ENCODE measurements at places on chromosomes 16 and 17.

DNA sequence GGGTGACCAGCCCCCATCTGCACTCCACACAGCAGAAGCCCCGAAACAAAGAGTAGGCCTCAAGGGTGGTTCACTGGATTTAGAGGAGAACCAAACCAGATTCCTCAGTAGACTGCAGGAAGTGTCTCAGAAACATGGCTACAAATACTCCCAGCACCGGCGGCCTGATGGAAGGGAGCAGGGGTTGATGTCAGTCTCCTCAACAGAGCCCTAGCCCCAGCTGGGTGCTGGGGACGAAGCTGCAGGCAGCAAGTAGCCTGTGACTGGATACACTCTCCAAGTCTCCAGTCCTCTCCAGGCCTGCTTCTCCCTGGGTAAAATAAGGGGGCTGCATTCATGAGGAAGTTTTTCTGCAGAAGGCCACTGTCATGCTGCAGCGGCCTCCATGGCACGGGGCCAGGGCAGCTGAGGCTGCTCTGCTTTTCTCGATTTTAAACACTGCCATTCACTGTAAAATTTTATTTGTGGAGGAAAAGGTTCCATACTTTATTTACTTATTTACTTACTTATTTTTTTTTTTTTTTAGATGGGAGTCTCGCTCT is 36.7 kb upstream of the SREBF1 start:
- DNase-seq: no peak

GRCh38 chr17:69884846-69885245 is 190.2 kb upstream of the KCNJ16 start:
- no peak for DNase-seq

DNA sequence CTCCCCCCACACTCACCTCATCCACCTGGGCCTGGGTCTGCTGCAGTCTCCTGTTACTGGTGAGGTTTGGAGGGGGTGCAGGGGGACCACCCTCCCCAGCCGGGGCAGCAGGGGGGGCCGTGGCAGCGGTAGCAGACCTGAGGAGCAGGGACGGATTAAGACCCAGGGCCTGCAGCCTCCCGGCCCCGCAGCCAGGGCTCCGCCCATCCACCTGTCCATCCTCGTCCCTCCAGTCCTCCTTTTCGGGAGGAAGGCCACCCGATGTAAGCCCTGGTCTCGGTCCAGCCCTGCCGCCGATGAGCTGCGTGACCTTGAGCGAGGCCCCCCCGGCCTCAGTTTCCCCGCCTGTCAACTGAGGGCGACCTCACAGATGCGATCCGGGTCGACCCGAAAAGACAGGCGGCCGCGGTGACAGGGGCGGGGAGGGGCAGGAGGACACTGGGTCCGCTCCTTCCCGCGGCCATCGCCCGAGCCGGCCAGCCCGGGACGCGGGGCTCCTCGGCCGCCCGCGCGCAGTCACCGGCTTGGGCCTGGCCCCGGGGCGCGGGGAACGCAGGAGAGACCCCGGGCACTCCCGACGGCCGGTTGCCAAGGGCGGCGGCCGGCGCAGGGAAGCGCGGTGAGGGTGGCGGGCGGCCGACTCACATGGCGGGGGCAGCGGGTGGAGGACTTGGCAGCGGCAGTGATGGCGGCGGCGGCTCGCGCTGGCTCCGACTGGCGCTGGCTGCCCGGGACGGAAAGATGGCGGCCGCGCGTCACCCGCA is at the start of gene VAMP2:
TSS of gene VAMP2 (minus strand) at position 716 of the 764 bp plus-strand sequence. CDS start at position 647, 69 bp downstream.
- peak; percentile 44 for DNase-seq

DNA sequence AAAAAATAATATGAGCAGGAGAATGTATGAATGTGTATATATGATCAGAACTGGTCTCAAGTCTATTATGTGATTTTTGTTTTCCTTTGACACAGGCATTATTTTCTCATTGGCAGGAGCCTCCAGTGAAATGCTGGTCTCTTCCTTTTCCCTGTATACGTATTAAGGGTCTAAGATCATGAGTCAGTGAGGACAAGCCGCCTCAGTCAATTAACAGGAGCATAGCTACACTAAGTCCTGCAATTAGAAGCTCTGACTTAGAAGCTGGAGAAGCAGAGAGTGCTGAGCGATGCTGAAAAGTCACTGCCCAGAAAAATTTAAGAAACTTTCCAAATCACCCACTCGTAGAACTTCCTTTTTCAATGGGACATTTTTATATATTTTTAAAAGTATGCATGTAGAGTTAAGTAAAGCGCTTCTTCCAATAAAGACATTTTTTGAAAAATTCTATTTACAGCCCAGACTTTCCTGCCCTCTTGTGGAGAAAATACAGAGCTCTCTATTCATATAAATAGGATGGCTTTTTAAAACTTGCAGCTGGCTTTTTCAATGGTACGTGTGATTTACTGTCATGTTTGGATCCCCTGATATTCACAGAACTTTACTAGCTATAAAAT is 70.2 kb upstream of the PSMD7 start:
- DNase-seq: no peak

DNA sequence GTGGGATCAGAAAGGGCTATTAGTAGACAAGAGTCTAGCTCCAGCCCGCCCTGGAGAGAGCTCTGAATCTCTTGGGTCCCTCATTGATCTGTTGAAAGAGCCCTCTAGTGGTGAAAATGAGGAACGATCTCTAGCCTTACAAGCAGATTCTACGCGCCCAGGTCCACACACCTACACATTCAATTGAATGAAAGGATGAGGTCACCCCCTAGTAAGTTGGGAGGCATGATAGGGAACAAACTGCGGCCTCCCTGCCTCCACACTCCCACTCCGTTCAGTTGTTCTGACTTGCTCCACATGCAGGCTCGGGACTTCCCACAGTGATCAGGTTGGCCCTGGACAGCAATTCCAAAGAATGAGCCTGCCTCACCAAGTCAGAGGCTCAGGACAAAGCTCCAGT is 2.9 kb upstream of the CACNG3 start:
- DNase-seq: peak; percentile 63

DNA sequence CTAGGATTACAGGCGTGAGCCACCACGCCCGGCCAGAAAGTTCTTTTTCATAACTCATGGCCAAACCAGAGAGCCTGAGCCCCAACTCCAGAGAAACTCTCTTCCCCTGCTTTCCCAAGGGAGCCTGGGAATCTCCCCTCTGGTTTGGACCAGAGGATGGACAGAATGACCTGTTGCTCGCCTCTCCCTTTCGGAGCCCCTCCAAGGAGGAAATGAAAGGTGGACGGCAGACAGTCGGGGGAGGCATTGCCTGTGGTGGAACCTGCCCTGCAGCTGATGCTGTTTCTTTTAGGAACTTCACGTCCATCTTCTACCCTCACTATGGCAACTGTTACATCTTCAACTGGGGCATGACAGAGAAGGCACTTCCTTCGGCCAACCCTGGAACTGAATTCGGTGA is 65.5 kb downstream of the SCNN1B start:
- no peak for DNase-seq

DNA sequence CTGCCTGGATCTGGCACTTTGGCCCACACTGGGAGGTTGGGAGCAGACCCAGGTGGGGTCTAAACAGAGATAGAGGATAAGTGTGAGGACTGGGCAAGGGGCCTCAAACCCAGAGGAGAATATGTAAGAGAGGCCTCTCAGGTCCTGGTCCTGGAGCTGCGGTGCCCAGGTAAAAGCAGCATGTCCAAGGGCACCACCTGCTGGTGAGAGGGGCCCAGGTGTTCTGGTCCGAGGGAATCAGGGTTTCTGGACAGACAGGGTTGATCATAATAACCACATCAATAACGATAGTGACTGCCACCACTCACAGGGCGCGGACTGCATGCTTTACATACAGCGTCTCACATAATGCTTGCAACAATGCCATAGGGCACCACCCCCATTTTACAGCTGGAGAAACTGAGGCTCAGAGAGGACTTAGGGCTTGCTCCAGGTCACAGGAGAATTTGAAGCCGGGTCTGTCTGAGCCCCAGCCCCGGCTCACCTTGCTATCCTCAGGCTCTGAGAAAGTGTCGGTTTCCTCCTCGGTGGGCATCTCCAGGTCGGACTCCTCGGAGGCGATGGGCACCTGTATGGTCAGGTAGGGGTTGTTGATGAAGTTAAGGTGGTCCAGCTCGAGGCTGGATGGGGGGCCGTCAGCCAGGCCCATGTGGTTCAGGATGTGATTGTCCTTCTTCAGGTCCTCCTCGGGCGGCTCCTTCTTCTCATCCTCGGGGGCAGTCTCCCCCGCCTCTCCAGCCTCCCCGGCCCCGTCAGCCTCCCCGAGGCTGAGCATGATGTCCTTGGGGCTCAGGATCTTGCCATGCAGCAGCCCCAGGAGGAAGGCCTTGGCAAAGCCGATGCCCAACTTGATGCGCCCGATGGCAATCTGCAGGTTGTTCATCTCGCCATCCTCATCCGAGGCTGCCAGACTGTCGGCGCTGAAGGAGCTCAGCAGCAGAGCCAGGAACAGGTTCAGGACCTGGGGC is 19.1 kb upstream of the CD79B start:
- DNase-seq: no peak

- no peak for DNase-seq
These were observed 7.8 kb downstream of the HNF1B start for GRCh38 chr17:37737081-37737480.

DNA sequence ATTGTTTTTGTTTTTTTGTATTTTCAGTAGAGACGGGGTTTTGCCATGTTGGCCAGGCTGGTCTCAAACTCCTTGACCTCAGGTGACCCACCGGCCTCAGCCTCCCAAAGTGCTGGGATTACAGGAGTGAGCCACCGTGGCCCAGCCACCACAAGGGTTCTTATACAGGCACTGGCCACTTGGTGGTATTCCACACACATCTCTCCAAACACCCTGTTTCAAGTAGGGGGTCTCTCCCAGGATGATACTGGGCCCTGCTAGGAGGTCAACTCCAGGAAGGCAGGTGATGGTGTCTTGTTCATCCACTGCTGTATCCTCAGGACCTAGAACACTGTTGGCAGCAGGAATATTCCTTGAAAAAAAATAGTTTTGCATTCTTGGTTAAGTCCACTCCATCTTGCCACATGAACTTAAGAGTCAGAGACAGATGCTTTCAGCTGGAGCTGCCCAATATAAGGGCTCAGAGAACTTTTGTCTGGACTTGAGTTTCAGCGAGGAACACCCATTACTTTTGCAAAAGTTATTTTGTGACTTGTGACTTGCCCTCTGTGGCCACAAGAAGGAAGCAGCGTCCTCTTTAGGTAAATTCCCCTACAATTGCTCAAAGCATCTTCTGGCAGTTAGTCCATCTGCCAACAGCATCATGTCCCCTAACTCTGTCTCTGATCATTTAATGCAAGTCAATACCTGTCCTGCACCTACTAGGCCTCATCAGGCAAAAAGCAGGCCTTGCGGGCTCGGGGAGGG is 7.4 kb upstream of the EEF2K start:
- no peak for DNase-seq

GRCh38 chr17:80292521-80292971 is 31.9 kb downstream of the RNF213 start:
- DNase-seq: no peak

DNA sequence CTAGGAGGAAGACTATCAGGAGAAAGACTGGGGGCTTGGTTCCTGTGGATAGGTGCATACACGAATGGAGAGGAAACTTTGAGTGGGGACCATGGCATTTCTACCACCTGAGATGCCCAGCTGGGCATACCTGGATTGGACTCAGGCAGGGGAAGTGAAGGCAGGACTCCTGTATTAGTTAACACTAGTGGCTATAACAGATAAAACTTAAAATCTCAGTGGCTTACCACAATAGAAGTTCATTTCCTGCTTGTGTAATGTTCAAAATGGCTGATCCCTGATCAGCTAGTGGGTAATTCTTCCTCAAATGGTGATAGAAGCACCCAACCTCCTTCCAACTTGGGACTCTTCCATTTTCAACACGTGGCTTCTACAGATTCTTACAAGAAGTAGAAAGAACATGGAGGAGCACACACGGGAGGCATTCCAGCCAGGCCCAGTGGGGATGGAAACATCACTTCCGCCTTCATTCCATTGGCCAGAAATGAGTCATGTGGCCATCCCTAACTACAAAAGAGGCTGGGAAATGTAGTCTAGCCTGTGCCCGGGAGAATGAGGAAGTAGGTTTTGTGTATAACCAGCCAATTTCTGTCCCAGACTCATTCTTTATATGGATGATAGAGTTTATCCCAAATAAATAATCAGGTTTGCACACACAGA is 112.1 kb downstream of the UTP18 start:
- peak; percentile 1 for DNase-seq

DNA sequence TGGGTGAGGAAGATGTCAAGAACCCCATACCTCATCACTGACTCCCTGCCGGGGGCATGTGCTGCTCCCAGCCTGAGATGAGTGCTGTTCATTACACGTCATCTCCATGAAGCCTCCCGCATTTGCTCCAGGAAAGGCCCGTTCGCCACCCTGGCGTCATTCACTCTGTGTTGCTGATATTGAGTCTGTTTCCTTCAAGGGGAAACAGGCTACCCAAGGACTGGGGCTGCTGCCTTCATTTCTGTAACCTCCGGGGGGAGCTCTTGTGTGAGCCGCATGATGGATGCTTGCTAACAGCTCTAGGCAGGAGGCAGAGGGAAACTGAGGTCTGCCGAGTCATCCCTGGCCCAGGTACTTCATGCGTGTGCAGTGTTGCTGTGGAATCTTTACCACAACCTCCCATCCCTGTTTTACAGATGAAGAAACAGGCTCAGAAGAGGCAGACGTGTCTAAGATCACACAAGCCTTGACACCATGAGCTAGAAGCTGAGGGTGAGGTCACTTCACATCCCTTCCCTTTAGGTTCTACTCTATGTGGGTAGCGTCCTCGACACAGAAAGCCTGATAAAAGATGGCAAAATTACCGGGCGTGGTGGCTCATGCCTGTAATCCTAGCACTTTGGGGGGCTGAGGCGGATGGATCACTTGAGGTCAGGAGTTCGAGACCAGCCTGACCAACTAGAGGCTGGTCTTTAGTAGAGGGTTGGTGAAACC is 3.5 kb upstream of the ARMC5 start:
- DNase-seq: no peak

DNA sequence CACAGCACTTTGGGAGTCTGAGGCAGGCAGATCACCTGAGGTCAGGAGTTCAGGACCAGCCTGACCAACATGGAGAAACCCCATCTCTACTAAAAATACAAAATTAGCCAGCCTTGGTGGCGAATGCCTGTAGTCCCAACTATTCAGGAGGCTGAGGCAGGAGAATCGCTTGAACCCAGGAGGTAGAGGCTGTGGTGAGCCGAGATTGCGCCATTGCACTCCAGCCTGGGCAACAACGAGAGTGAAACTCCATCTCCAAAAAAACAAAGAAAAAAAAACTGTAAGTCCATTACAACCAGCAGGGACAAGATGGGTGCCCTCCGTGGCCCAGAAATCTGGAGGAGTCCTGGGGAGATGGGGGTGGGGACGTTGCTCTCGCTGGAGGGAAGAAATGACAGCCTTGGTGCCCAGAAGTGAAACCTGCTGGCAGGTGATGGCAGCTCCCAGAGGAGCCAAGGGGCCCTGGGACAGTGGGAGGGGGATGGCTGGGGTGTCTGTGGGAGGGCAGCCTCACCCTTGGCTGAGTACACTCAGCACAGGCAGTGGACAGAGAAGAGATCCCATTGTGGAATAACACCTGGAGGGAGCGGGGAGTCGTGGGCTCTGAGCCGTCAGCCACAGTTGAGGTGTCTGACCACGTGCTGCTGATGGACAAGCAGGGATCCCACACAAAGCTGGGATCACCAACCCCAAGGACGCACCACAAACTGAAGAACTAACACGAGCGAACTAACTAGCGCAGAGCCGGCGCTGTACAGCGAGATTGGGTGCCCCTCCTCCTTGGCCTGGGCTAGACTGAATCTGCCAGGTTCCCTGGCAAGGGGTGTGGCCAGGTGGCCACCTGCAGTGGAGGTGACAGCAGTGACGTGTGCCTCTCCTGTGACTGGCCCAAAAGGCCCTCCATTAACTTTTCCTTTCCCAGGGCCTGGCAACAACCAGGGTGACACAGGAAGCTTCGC is 46.9 kb upstream of the BAHCC1 start:
- peak; percentile 74 for DNase-seq
